ENCODE measurements at places on chromosomes 6 and 20. TPM values are rescaled to one million over a fixed set of nuclear protein-coding genes. Genes with fewer than 3 reads are reported as not detected.
A peak's percentile ranks its signal among the peaks of the same experiment; 100 is the strongest.

DNA sequence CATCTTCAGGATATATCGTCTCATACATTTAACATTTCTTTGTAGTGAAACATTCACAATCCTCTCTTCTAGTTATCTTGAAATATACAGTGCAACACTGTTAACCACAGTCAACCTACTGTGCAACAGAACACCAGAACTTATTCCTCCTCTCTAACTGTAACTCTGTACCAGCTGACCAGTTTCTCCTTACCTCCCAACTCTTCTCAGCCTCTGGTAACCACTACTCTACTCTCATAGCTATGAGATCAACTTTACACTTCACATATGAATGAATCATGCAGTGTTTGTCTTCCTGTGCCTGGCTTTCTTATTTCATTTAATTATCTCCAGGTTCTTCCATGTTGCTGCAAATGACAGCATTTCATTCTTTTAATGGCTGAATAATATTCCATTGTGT, 337.6 kb downstream of the BTBD9 start:
- H3K4me1 ChIP-seq: peaks cover 5% of the 10 kb centered on the region
- H3K36me3 ChIP-seq: peaks cover 5% of the 10 kb centered on the region
- H3K27me3 ChIP-seq: no peaks in the 10 kb centered on the region
- no peak overlapping the region for H3K27ac ChIP-seq

PSMA7 gene
- 286 TPM for total RNA-seq

DNA sequence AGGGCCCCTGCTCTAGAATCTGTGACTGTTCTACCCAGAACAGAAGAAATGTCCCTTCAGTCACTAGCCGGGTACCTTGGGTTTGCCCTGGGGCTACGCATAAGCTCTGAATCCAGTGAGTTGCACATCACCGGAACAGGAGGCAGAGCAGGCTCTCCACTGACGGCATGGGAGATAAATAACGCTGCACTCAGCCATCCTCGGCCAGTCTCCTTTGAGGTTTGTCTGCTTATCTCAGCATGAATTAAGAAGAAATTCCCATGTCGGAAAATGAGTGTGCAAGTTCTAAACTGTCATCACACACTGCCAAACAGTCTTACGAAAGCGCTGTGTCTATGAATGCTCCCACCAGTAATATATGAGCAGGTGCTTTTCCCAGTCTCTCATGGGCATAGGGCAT, 90.8 kb downstream of the FAM50B start:
- no peak overlapping the region for H3K4me3 ChIP-seq
- no peak for DNase-seq
- peaks cover 20% of the 10 kb centered on the region for H3K27me3 ChIP-seq
- no peak overlapping the region for H3K27ac ChIP-seq

POM121L2 gene
- total RNA-seq: not detected

CST3 gene
- total RNA-seq: 1.2 TPM

EPB41L2 gene
- 33.3 TPM for total RNA-seq

DNA sequence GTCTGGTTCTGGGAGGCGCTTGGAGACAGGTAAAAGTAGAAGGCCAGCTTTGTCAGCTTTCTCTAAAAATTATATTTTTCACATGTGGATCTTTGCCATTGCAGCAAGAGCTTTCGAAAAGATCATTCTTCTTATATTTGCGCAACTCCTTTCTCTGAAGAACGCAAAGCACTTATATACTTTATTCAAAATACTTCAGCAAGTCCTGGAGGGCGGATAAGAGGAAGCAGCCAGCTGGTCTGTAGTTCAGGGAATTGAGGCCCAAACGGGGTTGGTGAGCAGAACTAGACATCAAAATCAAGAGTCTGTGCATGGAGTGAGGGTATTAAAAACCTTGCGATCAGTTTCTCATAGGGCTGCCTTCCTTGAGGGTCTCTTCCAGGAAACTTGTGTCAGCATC, 182.3 kb downstream of the DTNBP1 start:
- H3K4me3 ChIP-seq: no peak overlapping the region
- no peaks in the 10 kb centered on the region for H3K27me3 ChIP-seq
- DNase-seq: no peak
- H3K4me1 ChIP-seq: peaks cover 56% of the 10 kb centered on the region

LAMP5 gene
- not detected for total RNA-seq

DNA sequence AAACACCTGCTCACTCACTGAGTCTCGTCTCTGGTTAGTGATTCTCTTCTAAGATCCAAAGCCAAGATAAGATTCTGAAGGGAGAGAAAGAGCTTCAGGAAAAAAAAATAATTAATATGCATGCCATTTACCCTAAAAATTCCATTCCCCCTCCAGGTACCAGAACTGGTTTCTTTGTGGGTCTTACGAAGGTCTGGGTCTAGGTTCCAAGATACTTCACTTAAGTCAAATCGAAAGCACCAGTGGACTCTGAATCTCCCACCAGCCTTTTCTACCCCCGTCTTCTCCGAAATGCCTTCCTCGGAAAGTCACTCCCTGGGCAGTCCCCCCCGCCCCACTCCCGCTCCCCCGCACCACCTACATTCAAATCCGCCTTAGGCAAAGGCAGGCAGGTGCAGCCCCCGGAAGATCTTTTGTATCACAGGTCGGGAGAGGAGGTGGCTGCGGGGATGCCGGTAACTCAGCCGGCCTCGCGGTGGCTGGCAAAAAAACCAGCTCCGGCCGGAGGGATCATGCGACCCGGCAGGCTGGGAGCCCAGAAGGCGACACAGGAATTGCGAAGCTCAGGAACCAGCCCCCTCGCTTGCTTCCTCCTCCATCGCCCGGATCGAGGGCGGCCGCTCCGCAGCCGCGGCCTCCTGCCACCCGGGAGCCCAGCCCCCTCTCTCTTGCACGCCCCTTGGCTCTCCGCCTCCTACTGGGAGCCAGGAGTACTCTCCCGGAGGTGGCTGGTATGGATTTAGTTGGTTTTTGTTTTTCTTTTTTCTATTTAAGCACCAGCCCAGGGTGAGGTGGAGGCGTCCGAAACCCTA, at the start of gene BCL2L1:
TSS of gene BCL2L1 (minus strand) at position 612 of the 812 bp plus-strand sequence. CDS start 650 bp downstream, outside the sequence.
- peak; percentile 94 for DNase-seq
- peak within 1 kb of the TSS; percentile 97 for H3K4me3 ChIP-seq
- H3K36me3 ChIP-seq: peaks cover 48% of the 10 kb centered on the region
- peaks cover 6% of the 10 kb centered on the region for H3K4me1 ChIP-seq
- H3K27me3 ChIP-seq: no peaks in the 10 kb centered on the region

SIGLEC1 gene
- total RNA-seq: not detected

- no peaks in the 10 kb centered on the region for H3K27me3 ChIP-seq
- DNase-seq: no peak
- no peak overlapping the region for H3K27ac ChIP-seq
- no peaks in the 10 kb centered on the region for H3K36me3 ChIP-seq
- H3K4me1 ChIP-seq: no peaks in the 10 kb centered on the region
- no peak overlapping the region for H3K4me3 ChIP-seq
Observed at GRCh38 chr20:35979544-35979943, 11.2 kb downstream of the CNBD2 start.

TREML2 gene
- 8.2 TPM for total RNA-seq

GRCh38 chr6:2266841-2267240, 21.4 kb upstream of the GMDS start:
- DNase-seq: no peak
- no peaks in the 10 kb centered on the region for H3K4me1 ChIP-seq
- H3K4me3 ChIP-seq: no peak overlapping the region

DNA sequence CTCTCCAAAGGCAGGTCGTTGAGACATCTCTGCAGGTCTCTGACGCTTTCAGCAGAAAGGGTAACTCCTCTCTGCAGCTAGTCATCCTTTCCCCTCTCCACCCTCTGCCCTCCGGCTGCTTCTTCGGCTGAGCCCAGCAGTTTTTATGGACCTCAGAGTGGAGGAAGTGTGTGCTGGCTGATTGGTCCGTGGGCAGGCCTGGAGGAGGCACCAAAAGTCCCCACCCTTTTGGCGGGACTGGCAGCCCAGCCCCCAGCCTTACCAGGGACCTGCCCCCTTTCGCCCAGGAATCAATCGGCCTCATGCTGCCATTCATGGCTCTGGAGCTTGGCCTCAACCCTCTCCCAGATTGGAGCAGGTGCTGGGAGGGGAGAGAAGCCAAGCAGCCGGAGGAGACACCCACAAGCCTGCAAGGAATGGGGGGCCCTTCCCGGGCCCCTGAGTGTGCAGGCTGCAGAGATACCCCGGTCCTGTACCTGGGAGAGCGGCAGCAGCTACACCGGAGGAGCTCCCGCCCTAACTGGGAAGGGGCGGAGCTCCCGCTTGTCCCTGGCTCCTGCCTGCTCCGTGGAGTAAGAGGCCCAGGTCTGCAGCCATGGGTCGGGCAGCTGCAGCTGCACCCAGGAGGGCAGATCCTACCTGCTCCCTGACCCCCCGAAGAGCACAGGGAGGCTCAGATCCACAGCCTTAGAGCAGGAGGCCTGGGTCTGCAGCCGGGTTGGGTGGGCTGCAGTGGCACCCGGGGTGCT, 170.3 kb upstream of the SOX4 start:
- H3K27ac ChIP-seq: no peak overlapping the region
- H3K36me3 ChIP-seq: no peaks in the 10 kb centered on the region
- H3K27me3 ChIP-seq: peaks cover 1% of the 10 kb centered on the region
- H3K4me3 ChIP-seq: no peak overlapping the region
- H3K4me1 ChIP-seq: no peaks in the 10 kb centered on the region

WFDC5 gene
- not detected for total RNA-seq

- peaks cover 2% of the 10 kb centered on the region for H3K4me1 ChIP-seq
- H3K36me3 ChIP-seq: no peaks in the 10 kb centered on the region
- no peak overlapping the region for H3K27ac ChIP-seq
Observed at GRCh38 chr6:5155906-5156305, 70.8 kb downstream of the PPP1R3G start.

DNA sequence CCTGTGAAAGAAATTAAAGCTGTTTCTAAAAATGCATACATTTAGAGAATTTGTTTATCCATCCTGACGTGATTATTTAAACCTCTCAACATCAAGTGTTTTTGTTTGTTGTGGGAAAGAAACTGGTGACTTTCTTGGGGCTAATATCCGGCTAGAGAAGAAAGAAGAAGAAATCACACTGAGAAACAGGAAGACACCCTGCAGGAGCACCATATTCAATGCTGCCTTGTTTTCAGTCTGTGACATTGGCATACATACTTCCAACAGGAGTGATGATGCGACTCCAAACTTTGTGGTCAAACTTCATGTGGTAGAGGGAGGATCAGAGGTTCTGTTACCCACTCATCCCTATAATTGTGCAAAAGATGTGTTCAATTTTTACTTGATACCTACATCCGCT, 997.6 kb upstream of the CITED2 start:
- DNase-seq: no peak
- H3K4me3 ChIP-seq: no peak overlapping the region
- no peak overlapping the region for H3K27ac ChIP-seq
- H3K27me3 ChIP-seq: no peaks in the 10 kb centered on the region

DNA sequence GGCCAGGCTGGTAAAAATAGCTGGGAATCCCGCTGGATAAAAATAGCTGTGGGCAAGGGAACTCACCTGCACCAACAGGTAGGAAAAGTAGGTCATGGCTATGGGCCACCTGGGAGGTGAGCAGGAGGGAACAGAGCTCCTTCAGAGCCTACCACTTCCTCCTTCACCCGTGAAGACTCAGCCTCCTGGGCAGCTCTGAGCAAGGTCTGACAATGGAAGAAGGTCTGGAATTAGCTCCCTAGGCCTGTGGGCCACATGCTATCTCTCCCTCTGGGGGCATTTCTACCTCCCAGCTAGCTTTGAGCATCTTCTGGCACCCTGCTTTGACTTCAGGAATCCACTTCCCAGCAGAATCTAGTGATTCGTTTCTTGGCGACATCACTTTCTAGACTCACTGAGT, 153.9 kb downstream of the MRPL14 start:
- no peak overlapping the region for H3K4me3 ChIP-seq
- H3K27me3 ChIP-seq: peaks cover 1% of the 10 kb centered on the region
- DNase-seq: no peak
- H3K27ac ChIP-seq: no peak overlapping the region

GRCh38 chr6:5986861-5987260, 19.9 kb downstream of the NRN1 start:
- H3K4me3 ChIP-seq: no peak overlapping the region
- H3K27me3 ChIP-seq: peaks cover 16% of the 10 kb centered on the region
- H3K36me3 ChIP-seq: no peaks in the 10 kb centered on the region
- peaks cover 29% of the 10 kb centered on the region for H3K4me1 ChIP-seq
- peak; percentile 59 for DNase-seq
- H3K27ac ChIP-seq: no peak overlapping the region

OOEP gene
- not detected for total RNA-seq

GRCh38 chr20:63345328-63346100, 15.6 kb downstream of the CHRNA4 start:
- peaks cover 6% of the 10 kb centered on the region for H3K27me3 ChIP-seq
- H3K36me3 ChIP-seq: no peaks in the 10 kb centered on the region
- no peak overlapping the region for H3K27ac ChIP-seq
- no peaks in the 10 kb centered on the region for H3K4me1 ChIP-seq
- H3K4me3 ChIP-seq: no peak overlapping the region

DNA sequence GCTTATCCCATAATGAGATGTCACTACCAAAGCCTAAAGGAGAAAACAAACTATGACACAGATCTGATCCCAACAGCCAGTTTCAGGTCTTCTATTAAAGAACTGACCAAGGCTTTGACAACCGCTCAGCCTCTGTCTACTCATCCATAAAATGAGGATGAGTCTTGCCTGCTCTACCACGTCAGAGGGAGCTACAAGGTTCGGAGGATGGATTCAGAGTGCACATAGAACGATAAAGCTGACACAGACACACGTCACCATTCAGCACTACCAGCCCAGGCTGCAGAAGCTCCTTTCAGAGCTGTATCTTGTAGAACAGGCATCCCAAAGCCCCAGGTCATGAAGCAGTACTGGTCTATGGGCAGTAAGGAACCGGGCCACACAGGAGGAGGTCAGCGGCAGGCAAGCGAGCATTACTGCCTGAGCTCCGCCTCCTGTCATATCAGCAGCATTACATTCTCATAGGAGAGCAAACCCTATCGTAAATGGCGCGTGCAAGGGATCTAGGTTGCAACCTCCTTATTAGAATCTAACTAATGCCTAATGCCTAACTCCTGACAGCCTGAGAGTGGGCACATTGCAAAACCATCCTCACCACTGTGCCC, 25.1 kb downstream of the KIF16B start:
- no peaks in the 10 kb centered on the region for H3K27me3 ChIP-seq
- no peak overlapping the region for H3K4me3 ChIP-seq
- no peak overlapping the region for H3K27ac ChIP-seq
- no peak for DNase-seq

- H3K27me3 ChIP-seq: no peaks in the 10 kb centered on the region
- peak overlapping the region; percentile 46 for H3K27ac ChIP-seq
- peaks cover 65% of the 10 kb centered on the region for H3K36me3 ChIP-seq
- H3K4me1 ChIP-seq: peaks cover 90% of the 10 kb centered on the region
- DNase-seq: no peak
Observed at GRCh38 chr20:38812709-38813573, 7.4 kb downstream of the PPP1R16B start.

CST4 gene
- not detected for total RNA-seq

BPIFB3 gene
- not detected for total RNA-seq

SLC22A7 gene
- total RNA-seq: not detected

DNA sequence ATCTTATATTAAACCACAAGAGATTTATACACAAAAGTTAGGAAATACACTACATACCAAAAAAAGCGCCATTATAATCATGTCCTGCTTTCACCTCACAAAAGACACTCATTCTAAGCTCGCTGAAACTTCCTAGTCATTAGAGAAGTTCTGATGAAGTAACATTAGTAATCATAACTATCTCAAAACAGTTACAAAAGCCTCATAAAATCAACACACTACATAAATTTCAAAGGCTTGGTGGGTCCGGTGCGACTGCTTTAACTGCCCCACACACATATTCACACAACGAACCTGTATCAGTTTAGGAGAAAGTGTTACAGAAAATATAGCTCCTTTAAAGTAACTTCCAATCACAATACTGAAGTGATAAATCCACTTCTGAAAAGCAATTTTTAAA, 1.9 kb downstream of the PHIP start:
- H3K4me3 ChIP-seq: peak overlapping the region; percentile 86
- no peaks in the 10 kb centered on the region for H3K27me3 ChIP-seq
- DNase-seq: peak; percentile 19
- H3K4me1 ChIP-seq: peaks cover 45% of the 10 kb centered on the region
- H3K27ac ChIP-seq: peak overlapping the region; percentile 90
- peaks cover 21% of the 10 kb centered on the region for H3K36me3 ChIP-seq

All from activated CD8-positive, alpha-beta T cell treated with anti-CD3 and anti-CD28 coated beads for 36 hours (primary cell).